ENCODE measurements at places on chromosomes 2 and 18. TPM values are rescaled to one million over a fixed set of nuclear protein-coding genes. Genes with fewer than 3 reads are reported as not detected.

RMDN2 gene
- polyA plus RNA-seq: 6.6 TPM

LTBP1 gene
- polyA plus RNA-seq: 1.7 TPM

GATA6 gene
- polyA plus RNA-seq: 15.4 TPM

LBX2 gene
- polyA plus RNA-seq: 1.3 TPM

HOXD10 gene
- polyA plus RNA-seq: not detected

TXNDC2 gene
- polyA plus RNA-seq: not detected

LIMS4 gene
- polyA plus RNA-seq: 2.9 TPM

PARD3B gene
- polyA plus RNA-seq: 2.8 TPM

VWC2L gene
- polyA plus RNA-seq: not detected

DGUOK gene
- polyA plus RNA-seq: 30.6 TPM

EMX1 gene
- 0.34 TPM for polyA plus RNA-seq

CLHC1 gene
- polyA plus RNA-seq: 8.1 TPM

SKOR2 gene
- not detected for polyA plus RNA-seq

COPS9 gene
- 210 TPM for polyA plus RNA-seq

SMYD1 gene
- not detected for polyA plus RNA-seq

NFATC1 gene
- 4.5 TPM for polyA plus RNA-seq

MC5R gene
- not detected for polyA plus RNA-seq

GULP1 gene
- 5.4 TPM for polyA plus RNA-seq

PRSS56 gene
- polyA plus RNA-seq: 0.02 TPM

STARD6 gene
- polyA plus RNA-seq: not detected

CCL20 gene
- polyA plus RNA-seq: 8.8 TPM

TCF23 gene
- not detected for polyA plus RNA-seq

PSMD1 gene
- polyA plus RNA-seq: 35.6 TPM

TBR1 gene
- polyA plus RNA-seq: under 0.01 TPM

AKAIN1 gene
- 6.8 TPM for polyA plus RNA-seq

FTCDNL1 gene
- polyA plus RNA-seq: 0.53 TPM

SLC5A7 gene
- 0.19 TPM for polyA plus RNA-seq

TFCP2L1 gene
- polyA plus RNA-seq: 2.0 TPM
